Activated CD4-positive, alpha-beta T cell treated with anti-CD3 and anti-CD28 coated beads for 36 hours (primary cell): ENCODE measurements at places on chromosomes 13 and 19. TPM values are rescaled to one million over a fixed set of nuclear protein-coding genes. Genes with fewer than 3 reads are reported as not detected.

- H3K27me3 ChIP-seq = peaks cover 16% of the 10 kb centered on the region
- H3K36me3 ChIP-seq = peaks cover 4% of the 10 kb centered on the region
- no peak overlapping the region for H3K27ac ChIP-seq
- no peaks in the 10 kb centered on the region for H3K4me1 ChIP-seq
Observed at GRCh38 chr19:33293255-33294057, 8.9 kb downstream of the CEBPA start.

- H3K36me3 ChIP-seq = peaks cover 40% of the 10 kb centered on the region
- H3K27me3 ChIP-seq = no peaks in the 10 kb centered on the region
- no peak overlapping the region for H3K27ac ChIP-seq
- H3K4me3 ChIP-seq = no peak overlapping the region
- DNase-seq = no peak
Observed at GRCh38 chr19:45824041-45824471, 8.9 kb upstream of the RSPH6A start.

DNA sequence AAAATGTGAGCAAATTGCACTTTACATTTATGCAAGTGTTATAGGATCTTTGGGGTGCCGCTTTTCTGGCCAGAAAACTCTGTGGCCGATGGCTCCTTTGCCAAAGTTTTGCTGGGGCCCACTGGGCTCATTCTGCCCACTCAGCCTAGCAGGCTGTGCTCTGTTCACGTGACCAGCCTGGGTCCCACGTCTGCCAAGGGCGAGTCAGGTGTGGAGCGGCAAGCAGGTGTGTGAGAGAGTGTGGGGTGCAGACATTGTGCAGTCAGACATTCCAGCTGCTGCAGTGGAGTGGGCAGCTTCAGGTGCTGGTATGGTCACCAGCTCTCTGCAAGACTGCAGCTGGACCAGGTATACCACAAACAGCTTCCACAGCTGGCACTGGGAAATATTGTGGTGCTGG, 2305.7 kb downstream of the PCDH9 start:
- no peaks in the 10 kb centered on the region for H3K4me1 ChIP-seq
- H3K4me3 ChIP-seq = no peak overlapping the region
- no peak for DNase-seq
- H3K27ac ChIP-seq = no peak overlapping the region
- H3K36me3 ChIP-seq = no peaks in the 10 kb centered on the region

DNA sequence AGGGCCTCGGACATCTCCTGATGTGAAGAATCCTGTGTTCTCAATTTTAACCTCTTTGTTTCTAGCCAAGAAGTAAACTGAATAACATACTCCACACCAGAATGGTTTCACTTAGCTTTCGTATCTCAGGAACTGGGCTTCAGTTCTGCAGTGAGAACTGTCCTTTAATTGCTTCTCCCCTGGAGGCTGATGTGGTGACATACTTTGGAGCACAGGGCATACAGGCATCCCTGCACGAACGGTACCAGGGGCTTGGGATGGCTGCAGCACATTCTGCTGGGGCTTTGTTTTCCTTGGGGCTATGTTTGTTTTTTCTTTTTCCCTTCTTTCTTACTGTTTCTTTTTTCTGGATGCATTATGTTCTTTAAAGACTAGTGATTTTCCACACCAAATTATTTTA, 230.5 kb downstream of the TM9SF2 start:
- H3K27me3 ChIP-seq = no peaks in the 10 kb centered on the region
- no peak overlapping the region for H3K27ac ChIP-seq
- no peaks in the 10 kb centered on the region for H3K36me3 ChIP-seq
- no peak for DNase-seq

DNA sequence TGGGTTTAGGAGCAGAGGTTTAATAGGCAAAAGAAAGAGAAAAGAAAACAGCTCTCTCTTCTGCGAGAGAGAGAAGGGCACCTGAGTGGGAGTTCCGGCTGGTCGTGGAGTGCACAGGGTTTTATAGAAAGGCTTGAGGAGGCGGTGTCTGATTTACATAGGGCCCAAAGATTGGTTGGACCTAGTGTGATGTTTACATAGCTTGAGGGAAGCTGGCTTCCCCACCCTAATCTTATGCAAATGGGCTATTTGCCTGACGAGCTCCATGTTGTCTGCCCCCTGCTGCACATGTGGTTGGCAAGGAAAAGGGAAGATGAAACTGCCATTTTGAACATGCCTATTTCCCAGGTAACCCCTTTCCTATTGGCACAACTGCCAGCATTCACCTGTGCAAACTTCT, 21.5 kb upstream of the MEDAG start:
- peaks cover 24% of the 10 kb centered on the region for H3K27me3 ChIP-seq
- DNase-seq = no peak
- H3K27ac ChIP-seq = no peak overlapping the region

- H3K4me3 ChIP-seq = no peak overlapping the region
- H3K27ac ChIP-seq = no peak overlapping the region
- peaks cover 34% of the 10 kb centered on the region for H3K4me1 ChIP-seq
- no peaks in the 10 kb centered on the region for H3K36me3 ChIP-seq
- H3K27me3 ChIP-seq = no peaks in the 10 kb centered on the region
Observed at GRCh38 chr19:46902402-46902766, 41.6 kb downstream of the ARHGAP35 start.

DNA sequence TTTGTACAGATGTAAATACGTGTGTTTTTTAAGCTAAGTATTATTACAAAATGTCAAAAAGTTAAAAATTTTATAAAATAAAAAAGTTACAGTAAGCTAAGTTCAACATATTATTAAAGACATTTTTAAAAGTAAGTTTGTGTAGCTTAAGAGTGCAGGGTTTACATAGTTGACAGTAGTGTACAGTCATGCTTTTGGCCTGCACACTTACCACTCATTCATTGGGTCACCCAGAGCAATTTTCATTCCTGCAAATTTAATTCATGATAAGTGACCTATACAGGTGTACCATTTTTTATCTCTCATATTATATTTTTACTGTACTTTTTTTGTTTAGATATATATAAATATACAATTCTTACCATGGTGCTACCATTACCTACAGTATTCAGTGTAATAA, 769.9 kb upstream of the SLITRK6 start:
- no peaks in the 10 kb centered on the region for H3K36me3 ChIP-seq
- no peak for DNase-seq
- H3K4me3 ChIP-seq = no peak overlapping the region

The CNMD gene
- total RNA-seq = not detected
